Tongue (tissue), 3 donors: ENCODE measurements at places on chromosomes 4 and X.
A peak's percentile ranks its signal among the peaks of the same experiment; 100 is the strongest.

DNA sequence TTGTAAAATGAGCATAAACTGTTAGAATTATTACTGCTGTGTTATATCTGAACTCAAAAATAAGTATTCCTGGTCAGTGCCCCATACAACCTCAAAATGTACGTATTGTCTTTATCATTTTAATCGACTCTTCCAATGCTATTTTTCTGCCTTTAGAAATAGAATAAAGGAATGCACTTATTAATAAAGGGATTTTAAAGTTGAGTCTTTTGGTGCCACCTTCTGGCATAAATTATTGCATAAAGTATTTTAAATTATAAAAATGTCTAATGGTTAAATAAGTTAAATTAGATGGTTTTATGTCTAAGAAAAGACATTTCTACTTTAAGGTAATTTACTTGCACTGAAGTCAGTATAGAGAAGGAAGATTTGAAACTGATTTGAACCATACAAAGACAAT lies 424.0 kb upstream of the NDST4 start:
- DNase-seq: peak; percentile 18

- DNase-seq: peak; percentile 83
These were observed 96.3 kb upstream of the NOCT start for GRCh38 chr4:138919094-138919936.

DNA sequence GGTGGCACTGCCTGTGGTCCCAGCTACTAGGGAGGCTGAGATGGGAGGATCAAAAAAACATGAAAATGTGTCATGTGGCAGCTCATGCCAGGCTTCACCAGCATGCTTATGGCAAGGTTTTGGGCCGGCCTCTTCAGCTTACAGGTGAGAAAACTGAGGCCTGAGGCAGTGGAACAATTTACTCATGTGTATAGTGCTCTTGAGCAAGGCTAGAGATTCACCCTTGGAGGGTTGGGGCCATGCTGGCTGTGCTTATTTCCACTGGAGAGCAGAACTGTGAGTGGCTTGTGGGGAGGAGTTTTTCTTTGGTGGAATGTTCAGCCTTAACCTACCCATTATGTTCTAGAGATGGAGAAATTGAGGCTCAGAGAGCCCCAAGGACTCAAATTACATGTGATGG lies 31.8 kb downstream of the NSD2 start:
- no peak for DNase-seq

- DNase-seq: no peak
These were observed 6.0 kb downstream of the RASGEF1B start for GRCh38 chr4:81465406-81466340.

- DNase-seq: no peak
These were observed 796 bp upstream of the MED14 start for GRCh38 chrX:40736170-40736505.

DNA sequence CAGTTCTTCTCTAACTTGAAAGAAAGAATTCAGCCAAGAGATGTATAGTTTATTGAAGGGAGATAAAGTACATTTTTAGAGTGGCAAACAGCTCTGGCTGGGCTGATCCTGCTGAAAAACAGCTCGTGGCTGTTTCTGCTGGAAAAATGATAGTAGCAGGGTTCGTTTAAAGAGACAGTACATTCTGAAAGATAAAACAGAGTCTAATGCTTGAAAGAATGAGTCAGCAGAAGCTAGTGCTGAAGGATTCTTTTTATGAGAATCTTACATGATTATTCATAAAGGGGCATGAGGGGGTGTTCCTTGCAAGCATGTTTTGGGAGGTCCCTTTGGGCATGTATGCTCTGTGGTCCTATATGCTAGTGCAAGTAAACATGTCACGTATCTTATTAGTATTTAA lies 790.0 kb downstream of the PCDH18 start:
- no peak for DNase-seq
